Left renal pelvis (tissue), 4 donors: ENCODE measurements at places on chromosomes 13 and 19.

GRCh38 chr19:1266129-1266915 lies 2.8 kb upstream of the CIRBP start:
- DNase-seq: no peak

DNA sequence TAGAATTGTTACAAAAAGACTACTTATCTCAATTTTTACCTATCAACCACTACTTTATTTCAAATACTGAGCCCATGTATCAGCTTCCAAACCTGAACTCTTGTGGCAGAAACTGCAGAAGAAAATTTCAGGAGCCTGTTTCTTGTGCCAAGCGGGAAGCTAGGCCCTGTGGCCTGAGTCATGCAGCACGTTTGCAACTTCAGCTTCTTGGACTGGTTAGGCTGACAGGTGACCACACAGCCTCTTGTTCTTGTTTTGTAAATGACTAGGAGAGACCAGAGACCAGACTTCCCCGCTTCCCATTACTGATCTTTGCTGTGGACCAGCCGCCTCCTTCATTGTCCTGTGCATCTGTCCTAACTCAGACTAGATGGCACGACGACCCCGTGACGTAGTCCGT lies 3.4 kb upstream of the LAMP1 start:
- DNase-seq: no peak

- no peak for DNase-seq
Measured at GRCh38 chr13:30551189-30551588, 66.5 kb upstream of the USPL1 start.

DNA sequence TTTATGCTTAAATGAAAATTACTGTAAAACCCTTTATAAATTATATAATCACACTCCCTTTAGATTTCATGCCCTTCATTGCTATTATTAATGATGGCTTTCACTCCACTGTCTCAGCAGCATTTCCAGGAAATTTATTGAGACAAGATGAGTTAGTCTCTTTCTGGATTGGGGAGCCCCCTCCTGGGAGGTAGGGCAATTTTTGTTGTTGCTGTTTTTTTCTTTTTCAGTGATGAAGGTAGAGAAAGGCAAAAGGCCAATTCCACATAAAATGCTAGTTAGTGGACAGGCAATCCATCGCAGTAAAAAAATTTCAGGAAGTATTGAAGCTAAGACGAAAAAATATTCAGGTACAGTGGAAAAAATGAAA lies 80.2 kb downstream of the TEX26 start:
- DNase-seq: no peak

DNA sequence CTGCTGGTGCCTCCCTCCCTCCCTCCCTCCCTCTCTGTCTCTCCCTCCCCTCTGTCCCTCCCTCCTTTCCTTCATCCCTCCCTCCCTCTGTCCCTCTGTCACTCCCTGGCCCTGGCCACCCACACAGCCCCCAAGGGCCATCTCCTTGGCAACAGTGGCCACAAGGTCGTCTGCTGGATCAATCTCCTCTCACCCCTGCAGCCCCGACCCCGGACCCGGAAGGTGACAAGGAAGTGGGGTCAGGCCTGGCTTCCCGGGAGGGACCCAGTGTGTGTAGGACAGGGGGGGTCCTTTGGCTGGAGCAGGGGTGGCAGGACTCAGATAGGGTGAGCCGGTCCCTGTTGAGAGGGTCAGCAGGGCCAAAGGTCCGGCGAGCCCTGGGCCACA lies 21.9 kb upstream of the TCF3 start:
- DNase-seq: no peak

GRCh38 chr13:76016799-76017400 lies 380.8 kb downstream of the LMO7 start:
- no peak for DNase-seq

- DNase-seq: no peak
Measured at GRCh38 chr19:35596366-35596999, 10.5 kb downstream of the PMIS2 start.

DNA sequence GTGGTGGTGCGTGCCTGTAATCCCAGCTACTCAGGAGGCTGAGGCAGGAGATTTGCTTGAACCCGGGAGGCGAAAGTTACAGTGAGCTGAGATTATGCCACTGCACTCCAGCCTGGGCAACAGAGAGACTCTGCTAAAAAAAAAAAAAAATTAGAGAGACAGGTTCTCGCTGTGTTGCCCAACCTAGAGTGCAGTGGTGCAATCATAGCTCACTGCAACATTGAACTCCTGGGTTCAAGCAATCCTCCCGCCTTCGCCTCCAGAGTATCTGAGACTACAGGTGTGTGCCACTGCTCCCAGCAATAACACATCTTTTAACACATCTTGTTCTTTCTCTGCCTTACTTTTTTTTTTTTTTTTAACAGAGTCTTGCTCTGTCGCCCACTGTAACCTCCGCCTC lies 32.7 kb downstream of the CLEC17A start:
- DNase-seq: no peak

- no peak for DNase-seq
Measured at GRCh38 chr19:40302224-40303011, 17.3 kb upstream of the AKT2 start.

GRCh38 chr13:25281935-25282332 lies 5.4 kb downstream of the MTMR6 start:
- no peak for DNase-seq

- no peak for DNase-seq
Measured at GRCh38 chr13:108463340-108463739, 166.1 kb upstream of the MYO16 start.

GRCh38 chr13:27353166-27353583 lies 71.2 kb upstream of the GTF3A start:
- no peak for DNase-seq

- no peak for DNase-seq
Measured at GRCh38 chr19:30649934-30650614, 277.9 kb downstream of the ZNF536 start.

DNA sequence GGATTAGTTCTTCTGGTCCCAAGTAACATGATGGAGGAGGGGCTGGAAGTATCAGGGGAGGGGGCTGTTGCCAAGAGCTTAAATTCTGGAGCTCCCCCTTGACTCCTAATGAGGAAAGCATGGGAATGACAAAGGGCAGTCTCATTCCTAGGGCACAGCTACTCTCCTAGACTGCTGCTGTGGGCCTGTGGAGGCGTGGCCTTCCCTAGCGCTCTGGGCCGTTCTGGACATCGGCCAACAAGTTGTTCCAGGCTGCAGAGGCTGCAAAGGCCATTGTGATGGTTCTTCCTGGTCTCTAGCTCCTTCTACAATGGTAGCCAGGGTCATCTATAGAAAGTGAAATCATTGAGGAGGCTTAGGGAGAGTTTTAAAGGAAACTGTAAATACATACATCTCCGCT lies 916.6 kb downstream of the DIAPH3 start:
- DNase-seq: no peak

- DNase-seq: no peak
Measured at GRCh38 chr13:99015606-99016490, 38.0 kb upstream of the DOCK9 start.

GRCh38 chr19:46181388-46181779 lies 33.3 kb downstream of the IGFL2 start:
- DNase-seq: no peak

DNA sequence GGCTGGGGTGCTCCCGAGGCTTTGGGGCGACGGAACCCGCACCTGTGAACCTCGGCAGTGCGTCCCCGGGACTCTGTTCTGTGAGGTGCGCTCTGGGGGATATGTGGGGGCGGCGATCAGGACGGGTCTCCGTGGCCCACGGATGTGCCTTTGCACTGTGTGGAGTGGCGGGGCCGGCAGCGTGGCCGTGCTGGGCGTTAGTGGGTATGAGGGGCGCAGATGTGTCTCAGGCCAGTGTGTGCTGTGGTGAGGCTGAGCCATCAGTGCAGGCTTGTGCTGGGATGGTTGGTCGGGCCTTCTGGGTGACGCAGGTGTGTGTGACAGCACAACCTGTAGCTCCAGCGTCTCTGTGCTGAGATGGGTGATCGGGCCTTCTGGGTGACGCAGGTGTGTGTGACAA lies 16.9 kb downstream of the ZNF331 start:
- DNase-seq: no peak

DNA sequence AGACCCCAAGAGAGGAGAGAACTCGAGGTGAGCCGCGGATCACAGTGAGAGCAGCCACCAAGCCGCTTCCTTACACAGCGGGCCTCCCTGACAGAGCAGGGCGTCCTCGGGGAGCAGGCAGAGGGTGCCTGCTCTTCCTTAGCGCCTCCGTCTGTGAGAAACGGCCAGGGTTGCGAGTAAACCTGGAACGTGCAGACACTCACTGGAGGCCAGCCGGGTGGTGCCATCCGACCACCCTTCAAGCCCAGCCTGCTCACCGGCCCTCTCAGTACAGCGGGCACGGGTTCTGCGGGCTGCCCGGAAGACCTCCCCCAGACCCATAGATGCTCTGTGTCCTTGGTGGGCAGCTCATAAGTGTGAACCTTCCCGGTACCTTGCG lies 9.6 kb downstream of the DOT1L start:
- no peak for DNase-seq

- no peak for DNase-seq
Measured at GRCh38 chr19:1471010-1471514, 8.0 kb downstream of the C19orf25 start.

DNA sequence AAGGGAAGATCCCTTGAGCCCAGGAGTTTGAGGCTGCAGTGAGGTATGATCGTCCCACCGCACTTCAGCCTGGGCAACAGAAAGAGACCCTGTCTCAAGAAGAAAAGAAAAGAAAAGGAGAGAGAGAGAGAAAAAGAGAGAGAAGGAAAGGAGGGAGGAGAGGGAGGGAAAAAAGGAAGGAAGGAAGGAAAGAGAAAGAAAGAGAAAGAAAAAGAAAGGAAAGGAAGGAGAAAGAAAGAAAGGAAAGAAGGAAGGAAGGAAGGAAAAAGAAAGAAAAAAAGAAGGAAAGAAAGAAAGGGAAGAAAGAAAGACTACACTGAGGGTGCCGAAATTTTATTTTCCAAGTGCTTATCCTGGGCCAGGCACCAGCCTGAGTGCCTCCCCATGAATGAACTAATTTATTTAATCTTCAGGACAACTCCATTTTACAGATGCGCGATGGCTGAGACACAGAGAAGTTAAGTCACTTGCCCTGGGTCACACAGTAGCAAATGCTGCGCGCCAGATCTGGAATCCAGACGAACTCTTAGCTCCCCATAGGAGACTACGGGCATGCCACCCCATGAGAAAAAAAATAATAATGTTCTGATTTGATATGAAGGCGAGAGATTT lies 2.7 kb downstream of the CDC42EP5 start:
- DNase-seq: no peak

DNA sequence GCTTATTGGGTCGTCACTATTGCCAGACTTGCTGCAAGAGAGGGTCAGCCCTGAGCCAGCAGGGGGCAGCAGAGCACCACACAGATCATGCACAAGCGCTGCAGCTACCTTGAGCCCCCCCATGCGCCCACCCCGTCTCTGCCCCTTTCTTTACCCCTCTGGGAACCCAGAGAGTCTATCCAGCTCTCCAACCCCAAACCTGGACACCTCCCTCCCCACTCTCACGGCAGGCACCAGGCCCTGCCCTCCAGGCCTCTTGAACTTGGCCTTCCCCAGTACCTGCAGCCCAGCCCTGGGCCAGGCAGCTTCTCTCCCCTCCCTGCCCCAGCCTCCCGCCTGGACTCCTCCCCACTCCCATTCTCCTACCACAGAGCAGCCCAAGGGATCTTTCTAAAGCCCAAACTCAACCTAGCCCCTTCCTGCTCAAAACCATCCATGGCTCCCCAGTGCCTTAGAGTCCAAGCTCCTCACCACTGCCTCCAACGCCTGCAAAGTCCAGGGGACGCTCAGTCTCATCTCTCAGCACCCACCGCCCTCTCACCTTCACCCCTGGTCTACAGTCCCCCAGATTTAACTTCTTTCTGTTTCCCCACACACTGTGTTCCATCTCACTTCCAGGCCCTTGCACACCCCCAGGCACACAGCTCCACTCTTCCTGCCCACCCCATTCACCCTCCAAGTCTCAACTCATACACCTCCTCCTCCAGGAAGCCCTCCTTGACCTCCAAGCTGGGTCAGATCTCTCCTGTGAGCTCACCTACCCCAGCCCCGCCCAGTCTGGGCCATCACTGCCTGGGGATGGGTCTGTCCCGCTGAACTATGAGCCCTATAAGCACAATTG lies 9.4 kb upstream of the CEACAM16 start:
- DNase-seq: peak; percentile 48

DNA sequence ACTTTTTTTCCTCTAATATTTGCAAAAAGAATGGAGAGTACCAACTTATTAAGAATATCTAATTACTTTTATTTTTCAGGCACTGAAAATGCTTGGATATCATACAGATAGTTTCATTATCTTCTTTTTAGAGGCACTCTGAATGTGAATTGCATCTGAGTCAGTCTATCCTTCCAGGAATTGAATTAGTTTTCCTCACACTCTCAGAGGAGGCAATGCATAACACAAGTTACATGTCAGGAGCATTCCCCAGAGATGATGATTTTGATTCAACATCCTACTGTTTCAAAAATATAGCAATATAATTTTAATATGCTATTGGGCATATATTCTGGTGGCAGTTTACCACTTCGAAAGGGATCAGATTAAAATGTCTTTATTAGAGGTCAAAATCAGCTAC lies 1315.4 kb downstream of the PCDH9 start:
- no peak for DNase-seq

DNA sequence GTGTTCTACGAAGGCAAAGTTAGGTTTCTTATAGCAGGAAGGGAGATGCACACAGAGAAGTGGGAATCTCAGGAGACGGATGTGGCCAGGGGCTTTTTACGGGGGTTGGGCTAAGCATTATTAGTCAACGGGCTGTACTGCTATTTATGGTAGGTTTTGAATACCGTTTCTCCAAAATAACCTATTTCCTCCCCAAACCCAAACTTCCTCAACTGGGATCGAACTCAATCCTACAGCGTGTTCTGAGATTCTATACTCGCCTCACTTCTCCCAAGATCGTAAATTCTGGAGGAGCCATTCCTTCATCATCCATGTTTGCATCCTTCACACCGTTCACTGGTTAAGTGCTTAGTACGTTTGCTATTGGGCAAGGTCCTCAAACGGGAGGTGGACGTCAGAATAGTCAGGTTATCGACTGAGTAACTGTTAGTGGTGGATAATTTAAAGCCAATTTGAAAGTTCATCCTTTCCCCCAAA lies 1.2 kb upstream of the TRIM13 start:
- DNase-seq: no peak

- no peak for DNase-seq
Measured at GRCh38 chr13:57748096-57748495, 116.6 kb downstream of the PCDH17 start.

GRCh38 chr13:48265217-48265815 lies 32.3 kb downstream of the ITM2B start:
- DNase-seq: no peak

DNA sequence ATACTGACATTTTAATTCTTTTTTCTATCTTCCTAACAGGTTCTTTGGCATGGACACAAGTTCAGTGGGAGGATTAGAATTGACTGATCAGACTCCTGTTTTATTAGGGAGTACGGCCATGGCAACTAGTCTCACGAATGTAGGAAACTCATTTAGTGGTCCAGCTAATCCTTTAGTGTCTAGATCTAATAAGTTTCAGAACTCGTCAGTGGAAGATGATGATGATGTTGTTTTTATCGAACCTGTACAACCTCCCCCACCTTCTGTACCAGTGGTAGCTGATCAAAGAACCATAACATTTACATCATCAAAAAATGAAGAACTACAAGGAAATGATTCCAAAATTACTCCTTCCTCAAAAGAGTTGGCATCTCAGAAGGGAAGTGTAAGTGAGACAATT lies 34.5 kb downstream of the ZMYM2 start:
- no peak for DNase-seq
